ENCODE measurements at places on chromosomes 4 and X.

DNA sequence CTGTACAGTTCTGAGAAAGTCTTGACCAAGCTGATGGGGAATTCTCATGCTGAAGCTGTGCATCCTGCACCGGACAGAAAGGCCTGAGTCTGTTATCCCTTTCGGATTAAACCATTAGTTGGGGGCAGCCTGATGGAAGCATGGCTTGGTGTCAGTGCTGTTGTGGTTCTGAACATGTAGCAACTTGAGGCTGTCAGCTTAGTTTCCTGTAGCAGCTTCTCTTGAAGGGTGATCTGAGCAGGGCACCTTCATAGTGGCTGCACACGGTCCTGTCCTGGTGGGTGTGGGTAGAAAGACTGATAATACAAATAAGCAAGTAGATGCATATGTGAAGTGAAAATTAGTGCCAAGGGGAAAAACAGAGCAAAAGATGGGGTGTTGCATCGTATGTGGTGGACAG is 11.7 kb downstream of the KIAA0232 start:
- no peak for DNase-seq

- DNase-seq = no peak
These were observed 121.9 kb downstream of the BEND2 start for GRCh38 chrX:18098763-18099162.

DNA sequence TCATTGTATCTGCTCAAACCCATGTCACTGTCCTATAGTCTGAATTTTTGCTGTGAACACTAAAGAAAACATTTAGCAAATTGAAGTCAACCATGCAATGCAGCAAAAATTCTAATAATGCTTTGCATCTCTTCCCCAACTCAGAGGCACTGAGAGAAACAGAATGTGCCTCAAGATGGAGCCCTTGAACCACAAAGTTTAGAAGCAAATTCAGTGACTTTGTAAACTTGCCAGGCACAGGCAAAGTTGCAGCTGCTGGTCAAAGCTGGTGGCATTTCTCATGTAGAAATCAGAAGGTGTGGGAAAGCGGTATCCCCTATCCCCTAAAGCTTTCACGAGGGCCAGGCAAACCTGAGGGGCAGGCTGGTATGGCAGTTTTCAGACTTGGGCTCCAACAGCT is 121.7 kb upstream of the DIPK2B start:
- no peak for DNase-seq

DNA sequence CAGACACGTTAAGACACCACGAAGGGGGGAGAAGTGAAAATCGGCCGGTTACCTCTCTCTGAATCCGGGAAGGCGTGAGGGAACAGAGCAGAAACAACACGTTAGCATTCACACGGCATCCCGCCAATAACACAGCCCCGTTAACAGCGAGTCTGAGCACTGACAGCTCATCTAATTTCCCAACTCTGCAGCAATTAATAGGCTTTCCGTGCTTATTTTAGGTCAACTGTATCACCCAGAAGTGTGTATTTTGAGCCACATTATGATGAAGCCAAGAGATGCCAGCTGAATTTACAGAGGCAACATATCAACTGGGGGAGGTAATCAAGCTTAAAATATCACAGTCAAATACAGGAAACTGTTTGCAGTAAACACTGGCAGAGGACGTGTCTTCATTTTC is 92.6 kb downstream of the NSUN7 start:
- DNase-seq = no peak

- no peak for DNase-seq
These were observed 24.8 kb upstream of the SMARCA5 start for GRCh38 chr4:143488687-143489086.

DNA sequence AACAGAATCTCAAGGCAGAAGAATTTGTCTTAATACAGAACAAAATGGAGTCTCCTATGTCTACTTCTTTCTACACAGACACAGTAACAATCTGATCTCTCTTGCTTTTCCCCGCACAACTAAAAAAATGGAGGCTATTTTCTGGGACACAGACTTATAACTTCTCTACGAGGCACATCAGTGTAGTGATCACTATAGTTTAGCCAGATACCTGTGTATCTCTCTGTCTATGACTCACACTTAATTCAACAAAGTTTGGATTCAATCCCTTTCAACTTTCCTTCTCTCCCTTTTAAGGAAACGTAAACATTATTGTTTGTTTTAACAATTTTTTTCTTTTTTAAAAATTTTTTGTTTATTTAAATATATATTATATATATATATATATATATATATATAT is 29.4 kb downstream of the APELA start:
- no peak for DNase-seq

DNA sequence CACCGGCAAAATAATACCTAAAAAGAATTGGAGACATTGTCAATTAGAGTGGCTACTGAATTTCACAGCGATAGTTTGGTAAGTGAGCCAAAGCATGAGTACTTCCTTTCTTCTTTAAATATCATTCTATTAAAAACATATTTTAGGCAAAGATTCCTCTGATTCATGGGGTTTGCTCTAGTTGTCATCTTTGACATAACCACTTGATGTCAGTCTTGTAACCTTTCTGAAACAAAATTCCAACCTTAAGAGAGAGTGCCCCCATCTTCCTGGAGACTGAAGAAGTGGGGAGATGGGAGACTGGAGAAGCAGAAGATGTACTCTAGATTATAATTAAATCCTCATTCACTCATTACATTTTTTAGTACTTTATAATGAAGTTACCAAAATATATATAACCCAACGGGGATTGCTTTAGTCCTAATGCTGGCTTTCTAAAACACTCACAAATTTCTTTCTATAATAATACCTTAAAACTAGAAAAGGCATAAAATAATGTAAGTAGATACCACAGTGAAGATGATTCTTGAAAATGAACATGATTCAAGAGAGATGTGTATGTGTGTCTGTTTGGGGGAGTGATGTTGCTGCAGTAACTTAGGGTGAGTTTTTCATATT is 96.4 kb downstream of the EMCN start:
- DNase-seq = no peak

- no peak for DNase-seq
These were observed 5.8 kb downstream of the SRPX2 start for GRCh38 chrX:100649550-100650356.

- no peak for DNase-seq
These were observed 2472.9 kb downstream of the PCDH7 start for GRCh38 chr4:33193109-33193508.

GRCh38 chrX:10557166-10557565 is 63.2 kb downstream of the MID1 start:
- no peak for DNase-seq

GRCh38 chr4:182062936-182063335 is 180.3 kb upstream of the TENM3 start:
- no peak for DNase-seq

- no peak for DNase-seq
These were observed 132.6 kb upstream of the RPS6KA6 start for GRCh38 chrX:84320614-84321013.
